ENCODE measurements at places on chromosomes 4 and X. TPM values are rescaled to one million over a fixed set of nuclear protein-coding genes. Genes with fewer than 3 reads are reported as not detected.

GRCh38 chr4:181528570-181529184 is 714.5 kb upstream of the TENM3 start:
- no peaks in the 10 kb centered on the region for H3K36me3 ChIP-seq
- peak; percentile 68 for DNase-seq
- no peak overlapping the region for H3K4me3 ChIP-seq
- H3K4me1 ChIP-seq = peaks cover 3% of the 10 kb centered on the region
- no peak overlapping the region for H3K27ac ChIP-seq
- H3K27me3 ChIP-seq = no peaks in the 10 kb centered on the region

- H3K4me3 ChIP-seq = no peak overlapping the region
- H3K27ac ChIP-seq = no peak overlapping the region
- no peaks in the 10 kb centered on the region for H3K36me3 ChIP-seq
- H3K27me3 ChIP-seq = no peaks in the 10 kb centered on the region
Measured at GRCh38 chr4:175377203-175377602, 434.9 kb downstream of the GPM6A start.

- H3K36me3 ChIP-seq = no peaks in the 10 kb centered on the region
- H3K27ac ChIP-seq = no peak overlapping the region
- H3K4me1 ChIP-seq = no peaks in the 10 kb centered on the region
- no peak for DNase-seq
- no peaks in the 10 kb centered on the region for H3K27me3 ChIP-seq
- no peak overlapping the region for H3K4me3 ChIP-seq
Measured at GRCh38 chrX:106742805-106743204, 16.3 kb downstream of the RNF128 start.

GRCh38 chrX:16970977-16971376 is 24.5 kb downstream of the REPS2 start:
- H3K27me3 ChIP-seq = no peaks in the 10 kb centered on the region
- H3K4me3 ChIP-seq = no peak overlapping the region
- H3K36me3 ChIP-seq = no peaks in the 10 kb centered on the region
- no peak overlapping the region for H3K27ac ChIP-seq
- DNase-seq = no peak

DNA sequence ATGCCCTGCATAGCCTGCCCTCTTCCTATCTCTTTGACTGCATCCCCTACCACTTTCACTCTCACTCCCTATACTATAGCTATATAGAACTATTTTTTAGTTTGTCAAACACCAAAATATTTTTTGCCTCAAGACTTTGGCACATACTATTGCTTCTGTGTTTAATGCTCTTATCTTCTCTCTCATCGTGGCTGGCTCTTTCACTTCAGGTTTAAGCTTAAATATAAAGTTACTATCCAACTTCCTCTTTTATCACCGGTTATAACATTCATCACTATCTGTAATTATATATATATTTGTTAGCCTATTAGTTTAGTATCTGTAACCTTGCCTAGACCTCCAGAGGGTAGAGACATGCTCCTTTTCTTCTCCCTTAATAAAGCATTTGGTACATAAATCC is 11.5 kb upstream of the HMGB2 start:
- no peaks in the 10 kb centered on the region for H3K36me3 ChIP-seq
- no peak for DNase-seq
- H3K4me3 ChIP-seq = no peak overlapping the region
- H3K27ac ChIP-seq = no peak overlapping the region
- H3K4me1 ChIP-seq = no peaks in the 10 kb centered on the region
- no peaks in the 10 kb centered on the region for H3K27me3 ChIP-seq

DNA sequence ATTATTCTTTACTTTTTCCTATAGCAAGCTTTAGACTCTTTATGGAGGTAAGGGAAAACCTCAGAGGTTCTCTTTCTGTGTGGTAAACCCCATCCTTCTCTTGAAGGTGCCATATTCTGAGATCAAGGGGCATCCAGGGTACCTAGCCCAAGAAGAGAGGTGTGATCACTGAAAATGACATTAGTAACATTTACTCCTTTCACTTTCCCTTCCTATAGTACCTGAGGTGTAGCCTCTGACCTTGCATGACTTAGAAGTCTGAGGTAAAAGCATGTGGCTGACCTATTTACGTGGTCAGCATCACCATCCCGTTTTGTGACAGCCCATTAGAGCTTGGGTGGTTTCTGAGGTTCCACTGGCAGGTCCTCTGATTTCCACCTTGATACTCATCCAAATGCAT is 25.7 kb downstream of the SGMS2 start:
- no peaks in the 10 kb centered on the region for H3K27me3 ChIP-seq
- no peaks in the 10 kb centered on the region for H3K4me1 ChIP-seq
- no peak for DNase-seq
- no peak overlapping the region for H3K4me3 ChIP-seq
- no peaks in the 10 kb centered on the region for H3K36me3 ChIP-seq
- H3K27ac ChIP-seq = no peak overlapping the region

DNA sequence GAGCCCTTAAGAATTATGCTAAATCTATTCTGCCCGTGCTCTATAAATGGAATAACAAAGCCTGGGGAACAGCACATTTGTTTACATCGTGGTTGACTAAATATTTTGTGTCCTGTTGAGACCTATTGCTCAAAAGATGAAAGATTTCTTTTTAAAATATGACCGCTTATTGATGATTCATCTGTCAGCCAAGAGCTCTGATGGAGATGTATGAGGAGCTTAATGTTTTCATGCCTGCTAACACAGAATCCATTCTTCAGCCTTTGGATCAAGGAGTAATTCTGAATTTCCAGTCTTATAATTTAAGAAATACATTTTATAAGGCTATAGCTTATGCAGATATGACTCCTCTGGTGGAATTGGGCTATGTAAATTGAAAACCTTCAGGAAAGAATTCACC is 271.3 kb upstream of the FAT4 start:
- H3K27ac ChIP-seq = no peak overlapping the region
- H3K4me3 ChIP-seq = no peak overlapping the region
- H3K27me3 ChIP-seq = no peaks in the 10 kb centered on the region
- no peaks in the 10 kb centered on the region for H3K4me1 ChIP-seq

GRCh38 chrX:150984169-150984824 is 1.2 kb downstream of the HMGB3 start:
- peak overlapping the region; percentile 56 for H3K4me3 ChIP-seq
- H3K36me3 ChIP-seq = peaks cover 15% of the 10 kb centered on the region
- H3K4me1 ChIP-seq = no peaks in the 10 kb centered on the region
- no peak for DNase-seq
- peaks cover 2% of the 10 kb centered on the region for H3K27me3 ChIP-seq

- 0 out of 2 replicates have a peak, but pooled peaks cover 2% of the 10 kb centered on the region for H3K4me1 ChIP-seq
- no peaks in the 10 kb centered on the region for H3K27me3 ChIP-seq
- no peak overlapping the region for H3K27ac ChIP-seq
- DNase-seq = no peak
- H3K36me3 ChIP-seq = no peaks in the 10 kb centered on the region
Measured at GRCh38 chr4:149836546-149836945, 20.9 kb upstream of the IQCM start.

The CSN1S1 gene
- total RNA-seq = not detected

The GAGE10 gene
- not detected for total RNA-seq

The PCDH18 gene
- total RNA-seq = 41.8 TPM
